ENCODE measurements at places on chromosomes 11 and 22. TPM values are rescaled to one million over a fixed set of nuclear protein-coding genes. Genes with fewer than 3 reads are reported as not detected.
A peak's percentile ranks its signal among the peaks of the same experiment; 100 is the strongest.

DNA sequence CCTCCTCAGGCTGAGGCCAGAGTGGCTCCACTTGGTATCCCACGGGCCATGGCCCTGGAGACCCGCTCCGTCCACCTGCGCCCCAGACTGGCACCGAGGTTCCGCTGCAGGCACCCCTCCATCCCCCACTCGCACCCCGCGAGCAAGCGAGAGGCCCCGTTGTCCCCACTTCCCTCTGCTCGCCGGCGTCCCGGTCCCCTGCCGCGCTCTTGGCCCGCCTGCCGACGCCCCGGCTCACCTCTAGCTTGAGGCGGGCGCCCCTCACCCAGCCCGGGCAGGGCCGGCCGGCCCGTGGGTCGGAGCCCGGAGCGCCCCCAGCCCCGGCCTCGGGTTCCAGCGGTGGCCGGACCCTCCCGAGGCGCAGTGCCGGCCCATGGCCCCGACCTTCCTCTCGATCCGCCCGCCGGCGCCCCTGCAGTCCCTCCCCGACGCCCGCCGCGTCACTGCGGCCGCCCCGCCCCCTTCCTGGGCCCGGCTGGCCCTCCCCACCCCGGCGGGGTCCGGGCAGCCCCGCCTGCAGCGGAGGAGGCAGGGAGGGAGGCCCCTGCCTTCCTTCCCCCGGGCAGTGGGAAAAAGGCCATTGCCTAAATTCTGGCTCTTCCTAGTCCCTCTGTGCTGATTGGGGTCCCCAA is at the start of gene PITPNM1:
Gene PITPNM1, minus strand, starts transcription at position 414 of the 632 bp plus-strand sequence. CDS start 1,183 bp downstream, outside the sequence.
- peak; percentile 78 for DNase-seq

- DNase-seq = peak; percentile 90
Observed at GRCh38 chr22:29306175-29306834, at the start of gene GAS2L1. GAS2L1 (plus strand) TSS chr22:29306650; CDS start chr22:29308106, 1,456 bp downstream.

HTR3A gene
- 1.2 TPM for total RNA-seq

A4GALT gene
- total RNA-seq = 0.41 TPM

RFPL1 gene
- total RNA-seq = under 0.01 TPM

GRCh38 chr11:119100994-119101758 is 477 bp downstream of the DPAGT1 start:
- no peak for DNase-seq

SLC22A25 gene
- total RNA-seq = not detected

PGA4 gene
- total RNA-seq = 0.82 TPM

DNA sequence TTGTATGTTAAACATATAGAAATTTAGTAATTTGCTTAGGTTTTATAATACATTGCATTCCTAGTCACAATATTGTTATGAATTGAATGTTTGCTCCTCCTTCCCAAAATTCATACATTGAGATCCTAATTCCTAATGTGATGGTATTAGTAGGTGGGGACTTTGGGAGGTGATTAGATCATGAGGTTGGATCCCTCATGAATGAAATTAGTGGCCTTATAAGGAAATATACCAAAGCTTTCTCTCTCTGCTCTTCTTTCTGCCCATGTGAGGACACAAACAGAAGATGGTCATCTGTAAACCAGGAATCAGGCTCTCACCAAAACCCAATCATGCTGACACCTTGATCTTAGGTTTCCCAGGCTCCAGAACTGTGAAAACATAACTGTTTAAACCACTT is 41.3 kb upstream of the POU2AF2 start:
- DNase-seq = no peak

DNA sequence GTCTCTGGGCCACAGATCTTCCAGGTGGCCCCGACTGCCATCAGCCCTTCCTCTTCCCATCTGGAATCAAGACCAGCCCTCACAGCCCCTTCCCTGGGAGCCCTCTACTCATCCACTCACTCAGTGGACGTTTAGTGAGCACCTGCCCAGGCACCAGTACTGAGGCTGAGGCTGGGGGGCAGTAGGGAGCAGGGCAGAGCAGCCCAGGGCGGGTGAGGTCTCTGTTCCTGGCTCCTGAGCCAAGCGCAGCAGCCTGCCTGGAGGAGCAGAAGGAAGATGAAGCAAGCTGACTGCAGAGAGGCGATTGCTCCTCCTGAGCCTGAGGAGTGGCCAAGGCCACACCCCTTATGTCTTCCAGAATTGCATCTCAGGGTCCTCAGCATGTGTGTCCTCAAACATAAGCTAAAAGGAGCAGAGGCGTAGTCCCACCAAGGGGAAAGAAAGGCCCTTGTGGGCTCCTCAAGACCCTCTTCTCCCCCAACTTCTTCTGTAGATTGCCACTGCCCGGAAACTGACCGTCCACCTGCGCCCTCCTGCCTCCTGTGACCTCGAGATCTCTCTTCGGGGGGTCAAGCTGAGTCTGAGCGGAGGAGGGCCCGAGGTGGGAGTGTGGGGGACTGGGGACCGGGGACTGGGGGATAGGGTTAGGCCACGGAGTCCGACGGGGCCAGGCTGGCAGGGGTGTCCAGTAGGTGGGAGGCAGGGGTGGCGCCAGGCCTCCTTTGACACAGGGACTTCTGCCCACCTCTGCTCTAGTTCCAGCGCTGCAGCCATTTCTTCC is 5.8 kb downstream of the MAPK8IP2 start:
- DNase-seq = peak; percentile 37

Data from frontal cortex (tissue), 4 donors.